NCI-H345 (cell line): ENCODE measurements at places on chromosomes 7 and 10.

DNA sequence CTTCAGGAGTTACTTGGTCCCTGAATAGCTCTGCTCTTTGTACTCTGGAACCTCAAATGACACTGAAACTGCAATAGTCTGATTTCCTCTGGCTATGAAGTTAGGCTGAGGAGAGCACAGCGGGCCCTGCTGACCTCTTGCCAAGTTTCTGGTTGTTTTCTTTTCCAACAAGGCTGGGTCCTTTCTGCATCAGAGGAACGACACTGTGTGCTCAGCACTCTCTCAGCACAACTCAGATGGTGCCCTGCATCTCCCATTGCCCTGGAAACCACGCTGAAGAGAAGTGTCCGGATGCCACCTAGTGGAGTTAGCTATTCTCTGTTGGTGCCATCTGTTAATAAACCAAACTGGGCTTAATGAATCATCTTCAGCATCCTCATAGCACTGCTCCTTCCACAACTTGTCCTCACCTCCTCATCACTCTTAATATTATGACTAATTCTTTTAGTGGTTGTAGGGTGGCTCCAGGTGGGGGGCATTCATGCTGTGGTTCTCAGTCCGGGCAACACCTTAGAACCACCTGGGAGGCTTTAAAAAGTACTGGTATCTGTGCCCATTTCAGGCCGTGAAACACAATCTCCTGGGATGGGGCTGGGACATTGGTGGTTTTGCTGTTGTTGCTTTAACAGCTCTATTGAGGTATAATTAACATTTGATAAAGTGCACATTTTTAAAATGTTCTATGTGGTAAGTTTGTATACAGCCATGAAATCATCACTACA, 8.2 kb upstream of the EFCAB10 start:
- DNase-seq = peak; percentile 84

DNA sequence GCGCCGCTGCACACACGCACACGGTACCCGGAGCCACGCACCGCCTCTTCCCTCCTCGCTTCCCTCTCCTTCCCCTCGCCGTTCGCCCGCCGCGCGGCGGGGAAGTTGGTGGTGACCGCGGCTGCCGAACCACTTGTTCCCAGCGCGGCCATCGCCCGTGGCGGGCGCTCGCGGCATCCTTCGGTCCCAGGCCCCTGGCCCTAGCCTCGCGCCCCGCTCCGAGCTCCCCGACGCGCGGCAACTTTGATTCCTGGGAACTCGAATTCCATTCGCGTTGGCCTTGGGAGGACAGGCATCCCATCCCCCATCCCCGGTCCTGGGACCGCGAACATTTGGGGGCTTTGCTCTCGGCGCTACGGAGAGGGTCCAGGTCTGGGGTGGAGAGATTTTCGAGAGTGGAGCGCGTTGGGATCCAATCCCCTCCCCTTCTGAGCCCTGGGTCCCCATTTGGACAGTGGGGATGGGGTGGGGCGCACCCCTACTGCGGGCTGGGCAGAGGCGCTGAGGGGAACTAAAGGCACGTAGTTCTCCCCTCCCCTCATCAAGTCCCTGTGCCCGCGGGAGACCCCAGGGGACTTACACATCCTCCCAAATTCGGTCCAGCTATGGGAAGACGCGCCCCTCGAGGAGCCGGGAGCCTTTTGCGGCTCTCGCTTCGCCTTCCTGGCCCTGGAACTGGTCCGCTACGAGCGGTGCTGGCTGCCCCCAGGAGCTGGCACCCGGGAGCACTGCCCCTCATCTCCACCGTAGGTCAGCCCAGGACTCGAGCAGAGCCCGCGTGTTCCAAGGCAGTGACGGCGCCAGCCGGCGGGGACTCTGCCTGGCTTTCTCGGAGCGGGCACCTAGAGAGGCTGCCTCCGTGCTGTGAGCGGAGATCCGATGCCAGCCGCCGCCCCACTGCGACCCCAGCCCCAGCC, 834 bp downstream of the CDH23 start:
- DNase-seq = no peak

DNA sequence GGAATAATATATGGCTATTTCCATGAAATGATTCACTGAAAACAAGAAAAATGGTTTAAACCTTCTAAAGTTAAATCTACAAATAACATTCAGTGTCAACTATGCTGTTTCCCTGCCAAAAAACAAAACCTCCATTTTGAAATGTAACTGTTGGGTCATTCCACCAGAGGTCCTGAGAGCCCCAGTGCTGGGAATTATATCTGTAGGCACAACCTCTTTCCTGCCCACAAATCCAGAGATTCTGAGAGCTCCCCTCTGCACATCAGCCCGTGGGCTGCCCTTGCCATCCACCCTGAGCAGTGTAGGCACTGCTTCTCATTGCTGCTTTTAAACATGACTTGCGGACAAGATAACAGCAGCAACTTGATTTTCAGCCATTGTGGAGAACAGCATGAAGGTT, 198.6 kb downstream of the TMEM178B start:
- DNase-seq = no peak

- DNase-seq = no peak
Measured at GRCh38 chr7:44158873-44159631, 17.9 kb upstream of the MYL7 start.

GRCh38 chr7:1811850-1812508, 141.9 kb downstream of the ELFN1 start:
- DNase-seq = peak; percentile 68

- no peak for DNase-seq
Measured at GRCh38 chr7:98126311-98127142, 19.9 kb downstream of the LMTK2 start.

GRCh38 chr7:140638173-140638791, 2.3 kb downstream of the DENND2A start:
- DNase-seq = no peak

DNA sequence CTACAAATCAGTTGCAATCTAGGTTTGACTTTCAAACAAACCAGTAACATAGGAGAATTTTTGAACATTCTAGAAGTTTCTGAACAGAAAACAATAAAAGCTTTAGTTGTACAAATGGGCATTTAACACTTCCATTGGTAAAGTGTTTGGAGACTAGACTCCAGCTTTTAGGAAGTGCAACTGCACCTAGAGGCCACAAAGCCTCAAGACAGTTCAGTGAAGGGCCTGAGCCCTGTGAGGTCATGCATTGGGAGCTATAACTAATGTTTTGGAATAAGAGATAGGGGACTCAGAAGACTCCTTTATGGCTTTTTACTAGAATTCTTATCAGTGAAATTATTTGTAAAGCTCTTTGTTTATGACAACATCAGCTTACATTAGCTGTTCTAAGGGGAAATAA, 3.0 kb upstream of the EPHB6 start:
- DNase-seq = no peak

GRCh38 chr10:23496727-23497126, 57.9 kb downstream of the OTUD1 start:
- no peak for DNase-seq
